B cell (primary cell): ENCODE measurements at places on chromosomes 6 and 20. TPM values are rescaled to one million over a fixed set of nuclear protein-coding genes. Genes with fewer than 3 reads are reported as not detected.

Gene LSM2
- 45.3 and 52.4 TPM in 2 replicates for total RNA-seq

Gene AHI1
- 57.9 and 61.7 TPM in 2 replicates for total RNA-seq

Gene TMEM217
- total RNA-seq: 0.19 and 1.2 TPM in 2 replicates

Gene RIMS4
- not detected in 2 replicates for total RNA-seq

Gene LY6G6C
- not detected in 2 replicates for total RNA-seq

Gene GRM4
- not detected in 2 replicates for total RNA-seq

Gene SUMO4
- total RNA-seq: 9.5 and 11.5 TPM in 2 replicates

Gene ZSCAN23
- 0.78 and 0.79 TPM in 2 replicates for total RNA-seq

Gene PSORS1C2
- total RNA-seq: not detected in 2 replicates

Gene ZSCAN9
- 29.8 and 32.0 TPM in 2 replicates for total RNA-seq

Gene AFDN
- total RNA-seq: 70.5 and 76.0 TPM in 2 replicates

Gene CCN5
- total RNA-seq: not detected in 2 replicates

Gene PDYN
- total RNA-seq: not detected in 2 replicates

Gene DTD1
- total RNA-seq: 18.7 and 18.9 TPM in 2 replicates

Gene GPR63
- total RNA-seq: 0.10 and 0.12 TPM in 2 replicates

Gene ZNF311
- 0.10 and 0.17 TPM in 2 replicates for total RNA-seq

Gene HUS1B
- total RNA-seq: 2.9 and 4.1 TPM in 2 replicates

Gene AP5S1
- 12.6 and 12.8 TPM in 2 replicates for total RNA-seq

Gene FERMT1
- not detected in 2 replicates for total RNA-seq

Gene SASH1
- 0.07 and 0.51 TPM in 2 replicates for total RNA-seq

Gene GABRR1
- total RNA-seq: not detected in 2 replicates

Gene ZNF831
- total RNA-seq: 10.5 and 14.1 TPM in 2 replicates

Gene ENPP3
- total RNA-seq: 0.25 and 0.58 TPM in 2 replicates

Gene RIPK1
- total RNA-seq: 26.2 and 28.1 TPM in 2 replicates

Gene PLA2G7
- 0.63 and 1.1 TPM in 2 replicates for total RNA-seq

Gene RBBP8NL
- not detected in 2 replicates for total RNA-seq

Gene MAFB
- total RNA-seq: 1.8 and 1.9 TPM in 2 replicates

Gene NKX2-4
- not detected in 2 replicates for total RNA-seq

Gene FKBP5
- 7.4 and 8.1 TPM in 2 replicates for total RNA-seq

Gene PI16
- 1.1 and 1.4 TPM in 2 replicates for total RNA-seq

Gene C6orf52
- 1.2 TPM in 1 of 2 replicates, not detected in the other for total RNA-seq

Gene HCK
- 48.1 and 48.6 TPM in 2 replicates for total RNA-seq

Gene FAM83B
- total RNA-seq: not detected in 2 replicates

Gene LRRN4
- total RNA-seq: not detected in 2 replicates

Gene AGPAT4
- 6.0 and 6.1 TPM in 2 replicates for total RNA-seq
